Bone marrow (tissue), 2 donors: ENCODE measurements at places on chromosomes 6 and 20.

GRCh38 chr6:40721271-40721952, 134.2 kb upstream of the LRFN2 start:
- DNase-seq, result no peak

DNA sequence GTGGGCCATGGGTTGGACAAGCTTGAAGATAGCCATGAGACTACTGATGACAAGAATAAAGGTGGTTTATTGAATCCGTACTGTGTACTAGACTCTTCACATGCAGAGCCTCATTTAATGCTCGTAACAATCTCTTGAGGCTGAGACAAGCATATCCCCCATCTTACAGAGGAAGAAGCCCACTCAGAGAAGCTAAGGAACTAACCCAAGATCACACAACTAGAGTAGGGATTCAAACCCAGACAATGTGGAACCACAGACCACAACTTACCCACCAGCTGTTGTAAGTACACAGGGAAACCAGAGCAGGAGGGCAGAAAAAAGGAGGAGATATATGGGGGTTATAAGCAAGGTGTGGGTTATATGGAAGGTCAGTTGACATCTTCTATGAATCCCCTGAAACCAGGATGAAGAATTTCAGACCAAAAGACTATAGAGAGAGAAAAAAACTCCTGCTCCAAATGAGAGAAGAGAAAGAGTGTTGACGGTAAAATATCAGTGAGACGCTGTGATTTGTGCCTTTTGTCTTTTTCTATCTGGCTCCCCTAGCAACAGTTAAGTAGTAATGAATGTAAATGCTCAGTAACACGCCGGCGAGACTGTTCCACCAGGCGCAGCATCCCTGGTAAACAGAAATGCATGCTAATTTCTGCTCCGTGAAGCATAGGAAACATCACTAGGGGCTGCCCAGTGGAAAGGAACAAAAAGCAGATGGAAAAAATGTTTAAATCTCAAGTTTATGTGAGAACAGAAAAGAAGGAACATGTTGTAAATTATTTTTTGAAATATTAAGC, 80.1 kb upstream of the SLC22A16 start:
- DNase-seq, result no peak

DNA sequence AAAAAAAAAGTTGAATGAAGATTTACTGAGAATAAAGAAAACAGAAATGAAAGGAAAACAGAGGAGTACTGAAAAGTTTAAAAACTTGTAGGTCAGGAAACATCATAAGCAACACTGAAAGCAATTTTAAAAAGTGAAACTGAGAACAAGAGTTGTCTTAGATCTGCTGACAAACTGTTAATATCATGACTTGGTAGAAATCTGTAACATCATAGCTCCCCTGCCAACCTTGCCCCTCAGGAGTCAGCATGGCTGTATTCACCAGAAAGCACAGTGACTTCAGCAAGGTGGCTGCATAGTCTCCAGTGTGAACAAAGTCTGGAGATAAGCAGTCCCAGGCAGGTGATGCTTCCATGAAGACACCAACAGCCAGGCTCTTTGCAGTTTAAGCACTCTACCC, 5.3 kb downstream of the NAA20 start:
- no peak for DNase-seq

DNA sequence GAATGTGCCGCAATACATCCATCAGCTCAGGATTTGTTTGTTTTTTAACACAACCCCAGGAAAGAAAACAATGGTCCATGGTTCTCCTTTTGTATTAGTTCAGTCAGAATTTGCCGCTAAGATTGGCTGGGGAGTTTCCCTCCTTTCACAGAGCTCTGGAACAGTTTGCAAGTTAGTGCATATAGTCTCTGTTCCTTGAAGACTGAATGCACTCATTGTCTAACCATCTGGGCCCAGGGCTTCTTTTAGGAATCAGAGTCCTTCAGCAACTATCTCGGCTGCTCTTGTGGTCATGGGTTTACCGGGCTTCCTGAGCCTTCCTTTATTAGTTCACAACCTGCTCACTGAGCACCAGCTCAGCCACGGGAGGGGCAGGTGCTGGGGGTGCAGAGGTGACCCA, 121.3 kb downstream of the SLC23A2 start:
- no peak for DNase-seq

- peak; percentile 49 for DNase-seq
These were observed 418 bp upstream of the UCKL1 start for GRCh38 chr20:63956664-63957003.

GRCh38 chr6:33613795-33614168, 7.3 kb upstream of the ITPR3 start:
- no peak for DNase-seq

DNA sequence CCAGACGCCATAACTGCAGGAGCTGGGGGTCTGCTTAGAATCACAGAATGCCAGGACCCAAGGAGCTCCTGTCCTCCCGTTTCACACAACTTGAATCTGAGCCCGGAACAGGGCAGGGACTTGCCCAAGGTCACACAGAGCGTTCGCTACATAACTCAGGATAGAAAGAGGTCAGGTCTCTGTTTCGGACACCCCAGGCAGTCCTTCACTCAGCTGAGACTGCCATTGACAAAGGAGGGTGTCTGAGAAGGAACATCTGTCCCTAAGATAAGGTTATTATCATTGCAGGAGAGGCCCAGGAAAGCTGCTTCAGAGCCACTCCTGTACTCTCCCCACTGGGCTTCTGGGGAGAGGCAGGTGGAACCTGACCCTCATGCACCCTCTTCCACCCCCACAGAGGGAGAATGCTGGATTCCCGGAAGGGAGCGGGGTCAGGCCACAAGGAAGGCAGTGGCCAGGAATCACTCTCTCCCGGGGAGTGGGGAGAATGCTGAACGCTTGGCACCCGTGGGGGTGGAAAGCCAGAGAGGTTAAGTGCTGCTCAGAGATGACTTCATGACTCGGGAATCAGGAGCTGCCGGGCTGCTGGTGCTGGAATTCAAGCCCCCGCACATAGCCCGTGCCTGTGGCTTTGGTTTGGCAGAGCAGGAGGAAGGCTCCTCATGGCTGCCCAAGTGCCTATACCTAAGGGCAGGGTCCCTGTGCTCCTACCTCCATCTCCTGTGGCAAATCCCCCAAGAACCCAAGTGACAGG, 10.7 kb downstream of the SDC4 start:
- DNase-seq, result no peak

DNA sequence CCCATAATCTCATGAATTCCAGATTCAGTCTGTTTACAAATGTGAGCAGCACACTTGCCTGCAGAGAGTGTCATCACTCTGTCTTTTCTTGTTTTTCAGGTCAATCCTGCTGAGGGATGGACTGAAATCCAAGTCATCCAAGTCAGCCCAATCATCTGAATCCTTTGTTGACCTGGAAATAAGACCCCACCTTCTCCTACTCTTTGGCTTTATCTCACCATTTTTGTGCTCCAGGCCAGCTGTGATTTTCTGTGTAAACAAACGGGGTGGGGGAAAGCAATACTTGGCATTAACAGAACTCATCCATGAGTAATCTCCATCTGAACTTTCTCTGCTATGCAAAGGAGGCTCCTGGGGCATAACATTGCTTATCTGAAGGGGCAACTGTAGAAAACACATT, 16.9 kb upstream of the GSTA4 start:
- no peak for DNase-seq

GRCh38 chr20:53643031-53643832, 49.6 kb upstream of the ZNF217 start:
- DNase-seq, result peak; percentile 3

DNA sequence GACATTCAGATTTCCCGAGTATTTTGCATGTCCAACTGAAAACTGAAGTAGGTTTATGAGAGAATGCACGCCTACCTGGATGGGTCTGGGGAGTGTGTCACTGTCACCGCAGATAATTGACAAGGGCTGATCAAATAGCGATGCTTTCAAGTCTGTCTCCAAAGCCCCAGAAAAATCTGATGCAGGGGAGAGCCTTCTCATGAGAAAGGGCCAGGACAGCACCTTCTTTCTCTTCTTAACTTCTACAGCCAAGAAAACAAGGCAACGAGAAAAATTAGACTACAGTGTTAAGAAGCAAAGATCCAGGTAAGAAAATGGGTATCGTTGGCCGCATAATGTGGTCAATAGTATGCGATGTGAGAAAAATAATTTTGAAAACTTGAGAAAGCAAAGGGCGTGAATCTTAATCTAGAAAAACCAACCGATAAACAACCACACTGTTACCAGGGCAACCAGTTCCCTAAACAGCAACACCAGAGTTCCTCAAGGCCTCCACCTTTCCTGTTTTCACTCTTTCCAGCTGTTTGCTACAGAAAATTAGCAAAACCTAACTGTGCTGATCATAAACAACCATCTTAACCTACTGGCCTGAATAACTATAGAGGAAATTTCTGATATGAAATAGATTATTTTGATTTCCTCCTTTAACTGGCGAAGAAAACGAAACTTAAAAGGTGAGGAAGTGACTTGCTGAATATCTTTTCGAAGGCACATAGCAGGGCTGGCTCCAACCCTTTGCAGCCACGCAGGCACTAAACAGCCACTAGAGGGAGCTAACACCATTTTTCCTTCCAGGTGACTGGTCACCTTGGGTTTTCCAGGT, 2.6 kb downstream of the TAGAP start:
- DNase-seq, result peak; percentile 88

GRCh38 chr20:58603721-58604120, 47.4 kb upstream of the STX16 start:
- no peak for DNase-seq

DNA sequence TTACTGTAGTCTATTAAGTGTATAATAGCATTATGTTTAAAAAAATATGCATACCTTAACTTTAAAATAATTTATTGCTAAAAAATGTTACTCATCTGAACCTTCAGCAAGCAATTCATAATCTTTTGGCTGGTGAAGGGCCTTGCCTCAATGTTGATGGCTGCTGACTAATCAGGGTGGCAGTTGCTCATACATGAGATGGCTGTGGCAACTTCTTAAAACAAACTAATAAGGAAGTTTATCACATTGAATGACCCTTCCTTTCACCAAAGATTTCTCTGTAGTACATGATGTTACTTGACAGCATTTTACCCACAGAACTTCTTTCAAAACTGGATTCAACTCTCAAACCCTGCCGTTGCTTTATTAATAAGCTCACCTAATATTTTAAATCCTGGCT, 84.0 kb downstream of the TASP1 start:
- no peak for DNase-seq

DNA sequence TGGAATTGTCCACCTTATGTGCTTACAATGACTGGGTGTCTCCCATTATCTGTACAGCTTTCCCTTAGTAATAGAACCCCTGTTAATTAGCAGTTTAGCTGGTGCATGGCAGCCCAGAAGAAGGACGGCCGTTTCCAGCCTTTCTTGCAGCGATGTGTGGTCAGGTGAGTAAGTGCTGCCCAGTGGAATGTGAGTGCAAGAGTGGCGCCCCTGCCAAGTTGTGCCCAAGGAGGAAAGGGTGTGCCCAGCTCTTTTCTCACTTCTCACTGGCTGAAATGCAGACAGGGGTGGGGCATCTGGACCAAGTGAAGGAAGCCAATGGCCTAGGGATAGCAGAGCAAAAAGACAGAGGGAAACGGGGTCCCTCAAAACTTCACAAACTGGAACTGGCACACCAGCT, 296.8 kb downstream of the PREX1 start:
- no peak for DNase-seq

- DNase-seq, result no peak
These were observed 5.9 kb downstream of the RNASET2 start for GRCh38 chr6:166950443-166950821.

GRCh38 chr20:8389381-8390036, 257.4 kb downstream of the PLCB1 start:
- DNase-seq, result no peak

GRCh38 chr6:132598473-132598872, 8.9 kb upstream of the TAAR5 start:
- no peak for DNase-seq

DNA sequence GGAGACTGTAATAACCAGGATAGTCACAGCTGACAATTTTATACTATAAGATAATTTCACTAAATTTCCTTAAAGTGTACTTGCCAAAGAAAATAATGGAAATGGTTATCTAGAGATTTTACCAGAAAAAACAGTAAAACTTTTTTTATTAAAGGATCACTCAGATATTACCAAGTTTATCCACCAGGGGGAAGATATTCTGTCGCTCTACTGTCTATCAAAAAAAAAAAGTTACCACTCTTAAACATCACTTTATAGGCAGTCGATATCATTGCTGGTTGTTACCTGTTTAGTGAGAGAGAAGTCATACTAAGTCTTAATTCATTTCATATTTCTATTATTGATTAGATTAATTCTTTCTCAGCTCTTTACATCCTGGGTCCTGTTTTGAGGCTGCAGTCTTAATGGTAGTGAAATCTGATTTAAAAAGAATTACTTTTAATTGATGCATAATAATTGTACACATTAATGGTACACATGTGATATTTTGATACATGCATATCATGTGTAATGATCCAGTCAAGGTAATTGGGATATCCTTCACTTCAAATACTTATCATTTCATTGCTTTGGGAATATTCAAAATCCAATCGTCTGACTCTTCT, 18.9 kb downstream of the L3MBTL3 start:
- peak; percentile 3 for DNase-seq

- DNase-seq, result no peak
These were observed 14.2 kb upstream of the DHX35 start for GRCh38 chr20:38947931-38948362.

- no peak for DNase-seq
These were observed 160.2 kb downstream of the MRPL14 start for GRCh38 chr6:43966853-43967718.

- no peak for DNase-seq
These were observed 254.5 kb downstream of the TMEM242 start for GRCh38 chr6:157068691-157069324.

DNA sequence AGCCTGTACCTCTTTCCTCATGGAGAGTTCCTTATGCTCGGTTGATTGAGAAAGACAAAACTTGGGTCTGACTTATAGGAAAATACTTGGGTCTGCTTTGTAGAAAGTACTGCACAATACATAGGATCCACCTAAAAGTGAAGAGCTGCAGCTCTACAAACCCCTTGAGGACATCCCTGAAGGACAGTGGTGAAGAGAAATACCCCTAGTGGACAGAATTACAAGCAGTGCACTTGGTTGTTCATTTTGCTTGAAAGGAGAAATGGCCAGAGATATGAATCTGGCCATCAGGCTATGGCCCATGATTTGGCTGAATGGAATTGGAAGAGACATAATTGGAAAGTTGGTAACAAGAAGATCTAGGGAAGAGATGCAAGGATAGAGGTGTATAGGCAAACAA, 8.3 kb downstream of the CD24 start:
- DNase-seq, result no peak

DNA sequence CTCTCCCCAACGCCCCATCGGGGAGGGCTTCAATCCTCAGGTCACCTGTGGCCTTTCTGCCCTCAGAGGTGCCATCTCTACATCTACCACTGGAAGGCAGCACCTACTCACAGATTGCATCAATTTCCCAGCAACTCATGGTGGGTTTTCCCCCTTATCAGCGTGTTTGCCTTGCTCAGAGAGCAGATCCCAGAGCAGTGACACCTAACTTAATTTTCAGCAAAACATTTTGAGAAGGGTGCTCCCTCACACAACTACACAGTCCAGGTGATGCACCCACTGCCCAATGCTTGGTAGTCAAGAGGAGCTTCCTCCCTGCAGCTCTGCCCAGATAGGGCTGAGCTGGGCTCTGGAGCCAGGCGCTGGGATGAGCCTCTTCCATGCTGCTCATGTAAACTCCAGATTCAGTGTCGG, 48.2 kb downstream of the PLG start:
- DNase-seq, result no peak

- DNase-seq, result no peak
These were observed 22.8 kb downstream of the SRSF3 start for GRCh38 chr6:36616893-36617521.
